ENCODE measurements at places on chromosomes 6 and 20.

DNA sequence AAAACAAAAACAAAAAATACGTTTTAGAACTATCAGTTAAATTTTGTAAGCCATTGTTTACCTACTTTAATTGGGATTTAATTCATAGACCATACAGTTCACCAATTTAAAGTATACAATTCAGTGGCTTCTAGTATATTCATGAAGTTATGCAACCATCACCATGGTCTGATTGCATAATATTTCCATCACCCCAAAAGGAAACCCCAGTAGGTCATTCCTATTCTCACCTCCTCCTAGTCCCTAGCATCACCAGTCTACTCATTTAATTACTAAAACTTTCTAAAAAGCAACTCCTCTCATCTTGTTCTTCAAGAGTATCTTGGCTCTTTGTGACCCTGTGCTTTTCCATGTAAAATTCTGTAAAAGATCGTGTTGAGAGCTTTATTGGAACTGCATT is 60.2 kb downstream of the ASXL1 start:
- no peak for DNase-seq

DNA sequence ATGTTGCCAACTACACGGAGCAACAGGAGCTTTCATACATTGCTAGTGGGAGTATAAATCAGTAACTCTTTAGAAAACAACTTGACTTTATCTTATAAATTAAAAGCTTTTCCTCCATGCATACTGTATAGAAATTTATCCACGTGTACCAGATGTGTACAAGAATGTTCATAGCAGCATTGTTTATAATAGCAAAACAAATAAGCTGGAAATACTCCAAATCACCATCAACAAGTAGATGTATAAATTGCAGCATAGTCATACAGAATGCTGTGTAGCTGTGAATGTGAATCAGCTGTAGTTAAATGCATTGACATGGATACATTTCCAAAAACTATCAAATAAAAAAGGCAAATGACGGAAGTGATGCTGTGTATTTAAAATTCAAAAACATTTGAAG is 6.0 kb downstream of the PSMF1 start:
- DNase-seq = no peak

- no peak for DNase-seq
Observed at GRCh38 chr6:109531446-109531845, 48.4 kb upstream of the ZBTB24 start.

DNA sequence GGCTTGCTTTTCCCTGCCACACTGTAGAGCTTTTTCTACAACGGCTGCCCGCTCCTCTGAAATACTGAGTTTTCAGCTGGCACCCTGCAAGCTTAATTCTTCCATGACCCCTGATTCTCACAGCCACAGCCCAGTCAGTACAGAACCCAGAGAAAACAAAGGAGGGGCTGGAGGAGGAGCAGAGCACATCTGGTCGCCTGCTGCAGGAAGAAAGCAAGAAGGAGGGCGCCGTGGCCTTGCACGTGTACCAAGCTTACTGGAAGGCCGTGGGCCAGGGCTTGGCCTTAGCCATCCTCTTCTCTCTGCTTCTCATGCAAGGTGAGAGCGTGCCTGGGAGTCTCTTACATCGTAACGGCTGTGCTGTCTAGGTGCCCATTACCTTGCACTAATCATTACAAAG is 11.3 kb downstream of the DLK2 start:
- DNase-seq = no peak

DNA sequence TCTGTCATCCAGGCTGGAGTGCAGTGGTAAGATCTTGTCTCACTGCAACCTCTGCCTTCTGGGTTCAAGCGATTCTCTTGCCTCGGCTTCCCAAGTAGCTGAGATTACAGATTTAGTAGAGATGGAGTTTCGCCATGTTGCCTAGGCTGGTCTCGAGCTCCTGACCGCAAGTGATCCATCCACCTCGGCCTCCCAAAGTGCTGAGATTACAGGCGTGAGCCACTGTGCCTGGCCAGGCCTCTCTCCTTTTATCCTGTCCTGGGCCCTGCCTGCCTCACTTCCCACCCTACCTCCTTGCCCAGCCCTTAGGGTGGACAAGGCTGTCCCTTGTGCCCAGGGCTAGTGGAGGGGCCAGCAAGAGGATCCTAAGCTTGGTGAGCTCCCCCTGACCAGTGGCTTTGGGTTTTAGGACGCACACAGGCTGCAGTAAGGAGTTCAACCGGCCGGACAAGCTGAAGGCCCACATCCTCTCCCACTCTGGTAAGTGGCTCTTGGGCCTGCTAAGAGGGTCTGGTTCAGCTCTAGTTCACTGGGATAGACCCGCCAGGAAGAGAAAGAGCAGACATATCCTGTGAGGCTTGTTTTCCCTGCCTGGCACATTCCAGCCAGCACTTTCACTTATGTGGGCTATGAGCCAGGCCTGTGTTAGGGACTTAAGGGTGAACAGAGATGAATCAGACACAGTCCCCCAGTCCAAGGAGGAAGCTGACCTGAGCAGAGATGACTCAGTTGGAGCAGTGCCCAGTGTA is 21.9 kb upstream of the CHMP4B start:
- DNase-seq = no peak

DNA sequence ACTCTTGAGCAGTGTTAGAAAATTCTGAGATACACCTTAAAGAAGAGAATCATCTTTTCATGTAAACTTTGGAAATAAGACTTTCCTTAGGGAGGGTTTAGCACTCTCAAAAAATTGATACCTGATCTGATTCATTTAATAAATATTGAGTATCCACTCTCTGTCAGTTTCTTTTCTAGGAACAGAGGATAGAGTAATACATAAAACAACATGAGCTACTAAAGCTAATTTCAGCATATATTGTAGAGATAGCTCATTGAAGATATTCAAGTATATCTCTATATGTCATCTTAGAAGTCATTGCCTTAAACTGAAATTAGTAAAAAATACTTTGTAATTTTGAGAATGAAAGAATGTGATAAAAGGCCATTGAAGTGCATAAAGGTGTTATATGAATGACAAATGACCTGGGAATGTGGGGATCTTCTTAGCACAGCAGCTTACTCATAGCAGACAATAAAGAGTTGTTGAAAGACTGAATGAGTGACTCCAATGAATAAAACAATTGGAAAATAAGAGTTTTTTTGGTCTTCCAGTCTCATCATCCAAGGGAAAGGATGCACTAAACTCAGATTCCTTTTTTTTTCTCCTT is 29.2 kb downstream of the RHAG start:
- DNase-seq = no peak

Data from activated CD8-positive, alpha-beta T cell treated with anti-CD3 and anti-CD28 coated beads, Interleukin-2, amount 10 ng/mL, durations not matched to agents 7 days and 5 days (primary cell).